ENCODE measurements at places on chromosomes 2 and 18. TPM values are rescaled to one million over a fixed set of nuclear protein-coding genes. Genes with fewer than 3 reads are reported as not detected.

- no peak for DNase-seq
Measured at GRCh38 chr2:231037202-231037730, at the start of gene C2orf72. Gene C2orf72, plus strand, starts transcription at chr2:231037523. Its CDS starts 43 bp downstream, at chr2:231037566.

DNA sequence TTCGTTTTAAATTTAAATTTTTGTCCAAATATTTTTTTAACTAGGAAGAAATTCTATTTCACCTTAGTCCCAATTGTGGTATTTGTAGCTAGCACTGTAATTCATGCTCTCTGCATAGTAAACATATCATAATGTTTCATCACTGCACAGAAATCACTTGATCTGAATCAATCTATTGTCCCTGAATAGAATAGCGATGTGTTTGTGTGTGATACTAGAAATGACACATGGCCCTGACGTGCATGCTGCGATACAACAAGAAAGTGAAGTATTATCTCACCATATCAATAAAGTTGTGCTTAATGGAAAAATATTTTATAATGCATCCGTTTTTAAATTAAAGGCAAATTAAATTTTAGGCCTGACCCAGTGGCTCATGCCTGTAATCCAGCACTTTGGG lies 10.0 kb downstream of the TTL start:
- DNase-seq, result no peak

GRCh38 chr18:55748227-55748738 lies 160.3 kb upstream of the TCF4 start:
- no peak for DNase-seq

DNA sequence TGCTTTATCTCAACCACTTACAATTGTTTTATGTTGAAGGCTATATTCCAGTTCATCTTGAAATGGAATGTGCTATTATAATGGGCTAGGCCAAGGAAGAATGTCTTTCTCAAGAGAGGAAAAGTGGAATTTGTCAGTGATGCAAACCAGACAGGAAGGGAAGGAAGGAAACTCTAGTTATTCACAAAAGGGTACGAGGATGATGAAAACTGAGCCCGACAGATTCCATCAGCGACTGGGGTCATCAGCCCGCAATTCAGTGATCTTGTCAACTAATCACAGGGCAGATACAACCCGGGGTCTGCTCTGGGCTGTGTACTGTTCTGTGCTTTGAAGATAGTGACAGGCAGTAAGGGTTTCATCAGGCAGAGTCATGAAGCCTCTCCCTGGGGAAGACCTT lies 23.4 kb upstream of the LYPD6 start:
- DNase-seq, result no peak

Gene CFAP221
- 2.8 TPM for total RNA-seq

Gene KCNS3
- total RNA-seq, result 20.3 TPM

Gene KIAA2012
- total RNA-seq, result not detected

All from ureter (tissue), 1 donor.